ENCODE measurements at places on chromosomes 1 and 21. TPM values are rescaled to one million over a fixed set of nuclear protein-coding genes. Genes with fewer than 3 reads are reported as not detected.

The RGS16 gene
- total RNA-seq = 0.63 TPM

DNA sequence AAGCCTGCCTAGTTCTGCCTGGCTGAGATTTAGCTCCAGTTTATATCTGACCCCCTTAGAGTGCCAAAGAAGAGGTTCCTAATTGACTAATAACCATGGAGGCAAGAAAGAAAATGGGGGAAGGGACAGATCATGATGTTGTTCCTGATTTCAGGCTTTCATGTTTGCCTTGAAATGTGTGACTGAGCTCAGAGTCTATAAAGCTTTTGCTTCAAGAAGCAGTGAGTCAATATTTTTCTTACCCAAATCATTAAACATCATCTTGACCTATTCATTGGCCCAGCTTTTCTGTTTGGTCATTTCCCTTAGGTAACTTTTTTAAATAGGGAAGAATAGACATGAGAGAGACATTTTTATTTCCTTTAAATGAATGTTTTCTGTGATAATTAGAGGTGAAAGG is 55.9 kb downstream of the HHAT start:
- DNase-seq = no peak

DNA sequence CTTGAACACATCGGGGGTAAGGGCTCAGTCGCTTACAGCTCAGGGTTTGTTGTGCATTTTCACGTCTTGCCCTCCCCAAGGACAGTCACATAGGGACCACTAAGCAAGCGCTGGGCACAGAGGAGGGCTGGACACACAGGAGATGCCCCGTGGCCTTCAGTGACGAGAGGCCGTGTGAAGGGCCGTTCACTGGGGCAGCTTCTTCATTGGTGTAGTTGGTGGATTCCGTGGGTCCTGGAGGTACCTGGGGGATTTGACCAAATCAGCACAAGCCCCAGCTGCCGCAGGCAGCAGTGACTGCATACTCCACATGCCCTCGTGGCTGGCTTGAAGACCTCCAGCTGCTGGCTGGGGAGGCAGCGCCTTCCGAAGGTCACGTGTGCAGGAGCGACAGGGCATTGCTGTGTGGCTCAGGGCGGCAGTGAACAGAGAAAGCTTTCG is 100.8 kb upstream of the C1orf174 start:
- DNase-seq = no peak

The PYHIN1 gene
- total RNA-seq = 12.5 TPM

DNA sequence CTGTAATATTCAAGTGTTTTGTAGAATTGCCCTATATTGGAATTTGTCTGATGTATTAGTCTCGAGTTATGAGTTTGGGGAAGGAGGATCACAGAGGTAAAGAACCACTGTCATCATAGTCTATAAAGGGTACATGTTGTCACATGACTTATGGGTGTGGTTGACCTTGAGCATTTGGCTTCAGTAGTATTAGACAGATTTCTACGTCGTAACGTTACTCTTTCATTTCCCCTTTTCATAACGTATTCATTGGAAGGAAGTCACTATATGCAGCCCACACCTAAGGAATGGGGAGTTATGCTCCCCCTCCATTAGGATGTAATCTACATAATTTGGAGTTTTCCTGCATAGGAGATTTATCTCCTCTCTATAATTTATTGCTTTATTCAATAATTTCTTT is 110.1 kb upstream of the VAV3 start:
- no peak for DNase-seq

The NR1I3 gene
- not detected for total RNA-seq

DNA sequence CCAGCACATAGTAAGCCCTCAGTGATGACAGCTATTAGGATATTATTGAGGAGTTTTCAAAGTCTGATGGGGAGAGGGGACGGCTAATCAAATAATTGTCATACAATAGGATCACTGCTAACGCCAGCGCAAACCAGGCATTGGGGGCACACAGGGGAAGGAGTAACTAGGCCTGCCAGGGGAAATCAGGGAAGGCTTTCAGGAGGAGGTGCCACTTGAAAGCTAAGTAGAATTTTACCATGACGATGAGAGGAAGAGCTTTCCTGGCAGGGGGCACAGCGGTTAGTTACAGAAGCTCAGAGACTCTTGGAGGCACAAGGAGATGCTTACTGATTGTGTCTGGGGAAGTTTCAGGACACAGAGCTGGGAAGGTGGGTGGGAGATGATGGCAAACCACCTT is 47.2 kb upstream of the LAPTM5 start:
- no peak for DNase-seq

DNA sequence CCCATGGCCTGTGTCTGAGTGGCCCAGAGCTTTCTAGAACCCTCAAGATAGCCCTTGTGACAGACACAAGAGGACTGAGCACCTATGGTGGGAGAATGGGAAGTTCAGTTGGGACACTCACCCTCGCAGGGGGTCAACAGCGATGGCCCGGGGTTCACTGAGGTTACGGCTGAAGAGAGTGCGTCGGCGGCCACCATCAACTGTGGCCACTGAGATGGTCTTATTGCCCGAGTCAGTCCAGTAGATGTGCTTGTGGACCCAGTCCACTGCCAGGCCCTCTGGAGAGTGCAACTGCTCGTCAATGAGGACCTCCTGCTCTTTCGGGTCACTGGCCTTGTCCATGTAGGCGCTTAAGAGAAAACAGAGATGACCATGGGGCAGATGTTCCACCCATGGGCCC is 25.7 kb upstream of the MAGOH start:
- no peak for DNase-seq

- DNase-seq = no peak
These were observed 134.5 kb downstream of the PTPN14 start for GRCh38 chr1:214416858-214417257.

DNA sequence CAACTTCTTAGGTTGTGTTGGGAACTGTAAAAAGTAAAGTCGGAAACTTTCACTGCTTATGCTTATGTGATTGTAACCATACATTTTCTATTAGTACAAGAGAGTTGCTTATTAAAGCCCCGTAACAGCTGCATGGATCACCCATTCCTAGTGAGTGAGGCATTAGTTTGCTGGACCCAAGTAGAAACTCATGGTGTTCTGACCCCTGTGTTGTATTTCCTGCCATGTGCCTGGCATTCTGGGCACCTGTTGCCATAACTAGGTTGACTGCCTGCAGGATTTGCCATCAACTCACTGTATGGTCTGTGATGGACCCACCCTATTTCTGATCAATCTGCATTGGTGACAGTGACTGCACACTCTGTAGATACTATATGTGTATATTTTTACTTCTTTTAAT is 173.0 kb downstream of the PGBD5 start:
- no peak for DNase-seq

The SCAMP3 gene
- 77.9 TPM for total RNA-seq

- DNase-seq = no peak
These were observed 109.6 kb downstream of the TBX19 start for GRCh38 chr1:168390271-168390670.

The CRYBG2 gene
- 8.7 TPM for total RNA-seq

Data from activated CD8-positive, alpha-beta T cell treated with anti-CD3 and anti-CD28 coated beads, Interleukin-2, amount 10 ng/mL, durations not matched to agents 7 days and 5 days (primary cell).